ENCODE measurements at places on chromosomes 4 and X.
A peak's percentile ranks its signal among the peaks of the same experiment; 100 is the strongest.

DNA sequence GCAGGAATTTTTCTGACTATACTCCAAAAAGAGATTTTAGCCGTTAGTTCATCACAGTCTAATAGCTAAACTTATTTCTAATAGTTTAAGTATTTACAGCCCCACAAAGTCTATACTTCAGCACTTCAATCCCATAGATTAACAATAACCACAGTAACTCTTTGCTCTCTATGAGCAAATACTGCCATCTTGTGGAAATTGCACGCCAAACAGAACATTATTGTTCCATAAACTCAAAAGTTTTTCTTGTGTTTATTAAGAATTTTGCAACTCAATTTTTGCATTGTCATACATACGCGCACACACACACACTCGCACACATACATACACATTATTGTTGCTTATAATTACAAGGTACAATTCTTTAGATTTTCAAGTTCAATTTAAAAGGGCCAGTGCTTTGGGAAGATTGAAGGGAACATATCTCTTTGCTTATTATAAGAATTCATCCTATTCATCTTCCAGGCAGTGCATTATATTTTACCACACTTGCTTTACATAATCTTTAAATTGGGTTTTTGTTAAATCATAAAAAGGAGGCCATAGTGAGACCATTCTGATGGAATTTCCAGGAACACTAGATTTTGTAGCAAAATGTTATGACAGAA lies 63.8 kb upstream of the ATOH1 start:
- DNase-seq = no peak

GRCh38 chrX:63387411-63387810 lies 36.3 kb upstream of the SPIN4 start:
- no peak for DNase-seq

DNA sequence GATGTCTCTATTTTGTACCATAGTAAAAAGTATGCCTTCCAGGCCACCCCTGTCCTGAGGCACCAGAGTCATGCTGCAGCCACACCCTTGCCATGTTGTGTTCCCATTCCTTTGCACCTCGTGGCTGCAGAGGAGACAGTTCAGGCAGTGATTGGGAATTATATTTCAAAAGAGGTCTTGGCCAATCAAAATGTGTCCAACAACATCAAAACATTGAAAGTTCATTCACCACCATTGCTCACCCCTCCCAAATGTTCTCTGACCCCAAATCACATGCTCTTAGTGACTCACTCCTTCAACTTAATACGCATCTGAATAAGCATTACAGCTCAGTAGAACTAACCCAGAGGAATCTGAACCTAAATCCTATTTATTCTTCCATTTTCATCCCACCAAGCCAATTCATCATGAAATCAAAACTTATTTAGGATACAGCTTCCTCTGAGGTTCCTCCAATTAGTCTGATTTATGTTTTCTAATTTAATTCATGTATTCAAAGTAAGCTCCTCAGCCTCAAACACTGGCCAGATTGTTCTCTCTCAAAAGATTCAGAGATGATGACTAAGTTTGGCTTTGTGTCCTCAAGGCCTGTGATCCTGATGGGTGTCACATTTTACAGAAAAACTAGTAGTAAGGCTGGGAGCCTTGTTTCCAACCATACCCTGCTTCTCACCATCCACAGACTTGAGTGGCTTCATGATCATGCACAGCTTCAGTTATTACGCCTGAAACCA lies 323.2 kb upstream of the INTU start:
- DNase-seq = no peak

DNA sequence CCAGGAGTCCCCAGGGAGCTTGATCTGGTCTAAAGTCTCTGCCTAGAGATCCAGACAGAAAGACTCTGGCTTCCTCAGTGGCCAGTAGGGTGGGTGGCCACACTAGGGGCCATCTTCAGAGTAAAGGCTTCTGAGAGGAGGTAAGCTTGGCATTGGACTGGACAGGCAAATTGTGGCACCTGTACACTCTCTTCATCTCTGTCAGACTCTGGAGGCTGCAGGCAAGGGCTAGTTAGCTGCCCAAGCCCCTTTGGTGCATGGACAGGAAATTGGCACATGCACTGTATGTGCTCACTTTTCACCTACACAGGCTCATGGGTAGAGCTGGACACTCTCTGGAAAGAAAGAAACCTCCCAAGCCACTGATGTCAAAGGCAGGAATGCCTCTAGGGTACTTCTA lies 142.8 kb downstream of the PJA1 start:
- DNase-seq = no peak

- DNase-seq = no peak
Measured at GRCh38 chr4:115844180-115844579, 730.8 kb upstream of the NDST4 start.

DNA sequence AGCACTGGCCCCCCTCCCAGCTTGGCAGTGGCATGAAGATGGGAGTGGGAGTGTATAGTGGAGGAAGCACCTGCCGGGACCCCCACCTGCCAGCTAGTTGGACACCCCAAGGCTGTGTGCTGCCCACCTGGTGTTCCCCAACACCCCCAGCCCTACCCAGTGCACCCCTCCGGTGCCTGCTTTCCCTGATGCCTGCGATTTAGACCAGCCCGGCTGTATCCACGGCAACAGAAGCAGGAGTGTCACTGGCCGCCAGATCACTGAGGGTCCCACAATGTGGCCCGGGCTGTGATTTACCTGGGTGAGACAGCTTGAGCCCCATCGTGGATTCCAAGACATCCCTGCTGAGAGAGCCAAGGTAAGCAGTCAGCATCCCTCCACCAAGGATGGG lies 533 bp downstream of the GPR173 start:
- no peak for DNase-seq

DNA sequence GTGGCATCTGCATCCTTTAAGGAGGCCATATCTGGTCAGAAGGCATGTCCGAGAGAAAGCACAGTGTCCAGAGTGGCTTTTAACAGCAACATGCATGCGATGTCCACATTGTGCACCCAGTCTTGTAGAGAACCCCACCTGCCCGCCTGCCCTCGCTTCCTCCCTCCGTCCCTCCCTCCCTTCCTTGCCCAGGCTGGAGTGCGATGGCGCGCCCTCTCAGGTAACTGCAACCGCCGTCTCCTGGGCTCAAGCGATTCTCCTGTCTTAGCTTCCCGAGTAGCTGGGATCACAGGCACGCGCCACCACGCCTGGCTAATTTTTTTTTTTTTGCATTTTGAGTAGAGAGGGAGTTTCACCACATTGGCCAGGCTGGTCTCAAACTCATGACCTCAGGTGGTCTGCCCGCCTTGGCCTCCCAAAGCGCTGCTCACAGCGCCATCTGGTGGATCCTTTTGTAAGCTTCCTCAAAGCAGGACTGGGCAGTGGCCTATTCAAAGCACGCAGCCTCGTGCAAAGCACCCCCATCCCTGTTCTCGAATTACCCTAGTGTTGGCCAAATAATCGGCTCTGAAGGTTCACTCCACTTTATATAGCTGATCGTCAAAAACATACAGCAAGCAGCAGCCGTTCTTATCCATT lies 15.0 kb downstream of the BRCC3 start:
- DNase-seq = peak; percentile 30

DNA sequence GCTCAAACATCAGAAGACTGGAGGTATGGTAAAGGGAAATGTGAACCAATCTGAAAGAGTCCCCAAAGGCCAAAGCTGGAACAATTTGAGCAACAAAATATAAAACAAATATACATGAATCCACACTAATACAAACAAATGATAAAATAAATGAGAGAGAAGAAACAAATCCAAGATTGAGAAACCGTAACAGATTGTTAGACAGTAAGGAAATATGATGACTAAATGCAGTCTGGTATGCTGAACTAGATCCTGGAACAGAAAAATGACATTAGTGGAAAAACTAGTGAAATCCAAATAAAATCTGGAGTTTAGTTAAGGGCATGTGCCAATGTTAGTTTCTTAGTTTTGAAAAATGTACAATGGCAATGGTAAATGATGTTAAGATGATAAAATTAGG lies 15.9 kb downstream of the PPA2 start:
- no peak for DNase-seq

GRCh38 chr4:167020410-167020809 lies 213.9 kb downstream of the SPOCK3 start:
- DNase-seq = no peak

- no peak for DNase-seq
Measured at GRCh38 chr4:183165376-183165775, 66.3 kb downstream of the WWC2 start.

DNA sequence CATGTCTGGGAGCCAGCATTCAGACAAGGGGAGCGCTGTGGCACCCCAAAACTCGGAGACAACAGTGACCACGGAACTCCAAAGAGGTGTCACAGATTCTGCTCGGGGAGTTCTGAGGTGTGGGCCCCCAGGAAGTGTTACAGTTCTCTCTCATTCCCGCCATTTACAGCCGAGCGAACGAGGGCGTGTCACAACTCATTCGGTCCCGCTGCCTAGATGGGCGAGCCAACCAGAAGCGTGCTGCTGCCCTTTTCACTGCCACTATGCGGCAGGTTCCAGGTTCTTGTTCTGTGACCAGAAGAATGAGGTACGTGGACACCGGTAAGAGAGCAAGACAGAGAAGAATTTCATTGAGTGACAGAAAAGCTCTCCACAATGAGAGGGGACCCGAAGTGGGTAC lies 1370.6 kb upstream of the AGA start:
- DNase-seq = no peak

DNA sequence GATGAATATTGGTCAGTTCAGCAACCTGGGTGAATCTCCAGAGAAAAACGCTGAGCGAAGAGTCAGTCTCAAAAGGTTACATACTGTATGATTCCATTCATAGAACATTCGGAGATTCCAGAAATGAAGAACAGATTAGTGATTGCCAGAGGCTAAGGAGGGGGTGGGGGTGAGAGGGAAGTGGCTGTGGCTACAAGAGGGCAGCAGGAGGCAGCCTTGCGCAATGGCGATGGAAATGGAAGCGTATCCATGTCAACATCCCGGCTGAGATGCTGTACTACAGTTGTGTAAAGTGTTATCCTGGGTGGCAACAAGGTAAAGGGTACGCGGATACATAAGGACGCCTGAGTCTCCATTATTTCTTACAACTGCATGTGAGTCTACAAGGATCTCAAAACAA lies 18.0 kb downstream of the LYAR start:
- no peak for DNase-seq

DNA sequence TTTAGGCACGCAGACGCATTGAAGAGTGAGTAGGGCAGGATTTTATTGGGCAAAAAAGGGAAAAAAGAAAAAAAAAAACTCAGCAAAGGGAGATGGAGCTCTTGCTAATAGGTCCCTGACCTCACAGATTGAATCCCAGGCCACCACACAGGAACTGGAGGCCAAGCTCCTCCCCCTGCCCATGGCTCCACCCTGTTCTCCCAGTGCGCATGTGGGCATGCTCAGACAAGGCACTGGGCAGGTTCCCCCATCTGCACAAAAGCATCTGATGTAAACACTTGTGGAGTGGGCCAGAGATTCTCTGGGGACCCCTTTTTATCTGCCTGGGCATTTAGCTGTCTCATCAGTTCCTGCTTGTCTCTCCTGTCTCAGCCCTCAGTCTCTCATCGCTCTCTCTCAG lies 9.5 kb downstream of the FRMD7 start:
- no peak for DNase-seq

- DNase-seq = no peak
Measured at GRCh38 chrX:103949506-103949905, 12.9 kb upstream of the TMSB15B start.

Measured in CD4-positive, alpha-beta T cell treated with Interleukin-15 for 1 hour (primary cell).